Stimulated activated naive CD8-positive, alpha-beta T cell treated with anti-CD3 and anti-CD28 coated beads, Interleukin-15, Interleukin-2, amounts not matched to agents 100 U/mL and 50 U/mL, for 24 hours (primary cell): ENCODE measurements at places on chromosomes 16 and 17.

DNA sequence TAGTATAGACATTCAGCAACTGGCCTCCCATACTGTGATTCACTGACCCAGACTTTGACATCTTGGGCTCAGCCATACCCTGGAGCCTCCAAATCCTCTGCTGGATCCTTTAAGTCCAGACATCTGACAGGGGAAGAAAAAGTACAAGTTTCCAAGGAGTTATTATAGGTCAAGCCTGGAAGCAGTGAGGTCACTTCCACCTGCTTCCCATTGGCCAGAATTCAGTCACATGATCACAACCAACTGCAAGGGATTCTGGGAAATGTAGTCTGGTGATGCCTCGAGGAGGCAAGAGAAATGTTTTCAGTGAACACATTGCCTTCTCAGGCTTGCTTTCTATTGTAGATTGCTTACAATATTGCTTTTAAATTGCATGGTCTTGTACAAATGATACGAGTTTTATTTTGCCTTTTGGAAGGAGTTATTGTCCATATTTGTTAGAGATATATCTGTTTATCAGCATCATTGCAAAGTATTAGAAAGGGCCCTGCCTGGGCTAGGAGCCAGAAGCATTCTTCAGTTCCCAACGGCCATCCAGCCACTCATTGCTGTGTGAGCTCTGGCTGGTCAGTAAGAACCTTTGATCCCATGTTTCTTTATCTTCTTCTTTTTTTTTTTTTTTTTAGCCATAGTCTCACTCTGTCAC, 696.9 kb downstream of the WWOX start:
- DNase-seq, result peak; percentile 23

DNA sequence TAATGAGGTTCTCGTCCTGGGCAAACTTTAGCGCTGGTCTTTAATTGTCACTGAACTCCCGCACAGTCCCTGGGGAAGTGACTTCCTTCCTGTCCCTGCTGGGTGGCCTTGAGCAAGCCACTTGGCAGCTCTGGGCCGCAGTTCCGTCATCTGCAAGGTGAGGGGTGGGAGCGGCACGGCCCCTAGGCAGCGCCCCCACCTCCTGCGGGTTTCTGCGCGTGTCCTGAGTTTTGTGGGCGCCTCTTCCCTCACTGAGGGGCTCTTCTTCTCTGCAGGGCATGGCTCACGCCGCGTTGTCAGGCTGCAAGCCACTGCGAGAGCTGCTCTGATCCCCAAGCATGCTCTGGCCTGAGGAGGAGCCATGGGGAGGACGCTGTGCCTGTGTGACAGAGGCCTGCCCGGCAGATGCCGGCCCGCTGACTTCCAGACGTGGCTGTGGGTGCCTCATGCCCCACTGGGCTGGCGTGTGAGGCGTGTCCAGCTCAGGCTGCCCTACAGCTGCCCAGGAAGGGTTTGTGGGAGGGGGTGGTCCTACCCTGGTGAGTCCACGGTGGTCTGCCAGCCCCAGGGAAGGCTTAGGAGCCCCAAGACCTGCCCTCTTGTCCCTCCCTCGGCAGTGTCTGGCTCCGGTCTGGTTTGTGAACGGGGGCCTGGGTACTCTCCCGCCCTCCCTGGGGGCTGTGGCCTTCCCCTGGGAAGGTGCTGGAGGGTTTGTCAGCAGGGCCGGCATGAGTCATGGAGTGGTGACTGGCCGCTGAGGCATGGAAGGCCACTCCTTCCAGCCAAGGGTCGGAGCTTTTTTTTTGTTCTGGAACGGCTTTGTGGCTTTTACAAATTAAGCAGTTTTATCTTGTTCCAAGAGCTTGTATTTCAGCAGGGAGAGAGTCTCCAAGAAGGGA, 182.0 kb downstream of the SEC14L1 start:
- no peak for DNase-seq

GRCh38 chr16:85735225-85735635, 15.7 kb downstream of the C16orf74 start:
- DNase-seq, result peak; percentile 37

DNA sequence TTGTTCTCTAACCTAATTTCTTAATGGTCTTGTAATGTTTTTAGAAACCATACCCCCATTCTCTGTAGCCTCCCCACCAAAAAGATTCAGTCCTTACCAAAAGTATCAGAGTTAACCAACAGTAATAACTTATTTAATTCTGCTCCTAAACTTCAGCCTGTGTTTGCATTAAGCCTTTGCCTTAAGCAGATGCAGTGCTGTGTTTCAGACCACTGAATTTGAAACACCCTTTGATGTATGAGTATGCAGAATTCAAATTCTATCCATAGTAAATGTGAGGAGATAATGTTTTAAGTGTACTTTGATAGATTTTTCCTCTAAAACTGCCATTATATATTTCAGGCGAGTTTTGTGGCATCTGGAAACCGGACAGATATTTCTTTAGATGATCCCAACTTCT, 171.6 kb upstream of the RBL2 start:
- DNase-seq, result no peak

DNA sequence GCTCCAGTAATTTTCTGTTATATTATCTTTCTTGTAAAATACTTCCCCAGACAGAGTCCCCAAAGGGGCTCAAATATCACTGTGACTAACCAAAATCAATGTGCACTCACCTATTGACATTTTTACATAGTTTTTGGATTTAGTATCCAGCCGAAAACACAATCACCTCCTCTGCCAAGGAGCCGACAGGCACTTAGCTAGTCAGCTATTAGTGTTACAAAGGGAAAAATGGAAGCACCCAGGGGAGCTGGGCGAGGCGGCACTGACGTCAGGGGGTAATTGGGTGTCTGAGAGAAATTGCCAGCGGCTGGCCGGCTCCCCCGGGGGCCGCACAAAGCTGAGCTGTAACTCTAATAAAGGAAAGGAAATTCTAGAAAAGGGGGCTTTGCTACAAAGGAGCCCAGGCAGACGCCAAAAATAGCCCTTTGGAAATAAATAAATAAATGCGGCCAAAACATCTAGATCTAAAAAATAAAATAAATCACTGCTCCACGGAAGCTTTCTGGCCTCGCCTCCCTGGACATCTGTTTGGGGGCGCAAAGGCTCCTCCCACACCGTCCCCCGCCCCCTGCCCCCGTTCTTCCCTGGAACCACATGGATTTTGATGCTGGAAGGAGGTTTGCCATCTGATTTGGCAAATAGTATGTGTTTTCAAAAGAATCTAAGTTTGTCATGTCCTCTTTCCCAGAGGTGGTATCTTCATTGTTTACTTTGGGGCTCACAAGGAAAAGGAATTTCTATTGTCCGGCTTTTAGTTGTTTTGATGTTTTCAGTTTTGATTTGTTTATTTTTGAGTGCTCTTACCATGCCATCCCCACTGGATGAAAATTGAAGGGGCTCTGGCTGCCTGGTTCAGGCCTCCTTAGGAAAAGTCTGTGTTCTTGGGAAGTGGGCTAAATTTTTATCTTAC, 156.7 kb downstream of the ZNF423 start:
- DNase-seq, result no peak

DNA sequence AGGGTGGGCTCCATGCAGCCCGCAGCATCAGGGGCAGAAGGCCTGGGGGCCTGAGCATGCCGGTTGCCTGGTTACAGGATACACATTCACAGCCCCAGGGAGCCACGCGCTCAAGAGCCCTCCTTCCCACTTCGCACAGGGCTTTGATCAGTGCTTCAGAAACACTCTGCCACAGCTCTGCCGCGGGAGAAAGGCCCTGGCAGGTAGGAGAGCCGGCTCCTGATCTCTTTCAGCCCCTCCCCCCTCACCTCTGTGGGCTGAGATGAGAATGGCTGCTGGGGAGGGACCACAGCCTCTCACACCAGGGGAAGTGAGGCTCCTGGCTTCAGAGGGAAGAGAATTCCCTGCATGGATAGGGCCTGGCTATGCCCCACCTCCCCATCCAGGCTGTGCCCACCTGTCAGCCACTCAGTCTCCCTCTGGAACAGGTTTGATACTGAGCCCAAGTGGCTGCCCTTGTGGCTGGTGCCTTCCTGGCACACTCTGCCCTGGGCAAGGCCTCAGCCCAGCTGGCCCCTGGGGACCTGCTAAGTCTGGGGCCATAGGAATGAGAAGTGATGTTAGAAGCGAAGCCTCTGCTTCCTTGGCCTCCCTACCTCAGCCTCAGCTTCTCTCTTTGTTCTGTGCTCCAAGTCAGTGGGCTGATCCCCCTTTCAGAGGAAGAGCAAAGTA, 8.6 kb downstream of the DOK4 start:
- DNase-seq, result no peak

DNA sequence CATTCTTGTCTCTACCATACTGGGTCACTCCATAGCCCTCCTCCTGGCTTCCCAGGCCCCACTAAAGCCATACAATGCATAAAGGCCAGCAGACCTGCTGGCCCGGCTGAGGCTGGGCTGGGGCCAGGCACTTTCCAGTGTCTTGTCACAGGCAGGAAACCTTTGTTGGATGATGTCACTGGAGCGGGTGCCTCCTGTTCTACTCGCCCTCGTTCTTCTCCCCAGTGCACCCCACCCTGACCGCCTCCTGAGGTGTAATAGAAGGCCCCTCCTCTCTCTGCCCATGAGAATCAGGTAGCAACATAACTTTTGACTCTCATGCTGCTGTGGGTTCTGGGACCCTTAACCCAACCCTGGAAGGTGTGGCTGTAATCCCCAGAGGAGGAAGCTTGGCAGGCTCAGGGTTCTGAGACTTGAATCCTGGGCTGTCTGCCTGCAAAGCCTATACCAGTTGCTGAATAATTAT, 54.2 kb upstream of the IL34 start:
- no peak for DNase-seq

DNA sequence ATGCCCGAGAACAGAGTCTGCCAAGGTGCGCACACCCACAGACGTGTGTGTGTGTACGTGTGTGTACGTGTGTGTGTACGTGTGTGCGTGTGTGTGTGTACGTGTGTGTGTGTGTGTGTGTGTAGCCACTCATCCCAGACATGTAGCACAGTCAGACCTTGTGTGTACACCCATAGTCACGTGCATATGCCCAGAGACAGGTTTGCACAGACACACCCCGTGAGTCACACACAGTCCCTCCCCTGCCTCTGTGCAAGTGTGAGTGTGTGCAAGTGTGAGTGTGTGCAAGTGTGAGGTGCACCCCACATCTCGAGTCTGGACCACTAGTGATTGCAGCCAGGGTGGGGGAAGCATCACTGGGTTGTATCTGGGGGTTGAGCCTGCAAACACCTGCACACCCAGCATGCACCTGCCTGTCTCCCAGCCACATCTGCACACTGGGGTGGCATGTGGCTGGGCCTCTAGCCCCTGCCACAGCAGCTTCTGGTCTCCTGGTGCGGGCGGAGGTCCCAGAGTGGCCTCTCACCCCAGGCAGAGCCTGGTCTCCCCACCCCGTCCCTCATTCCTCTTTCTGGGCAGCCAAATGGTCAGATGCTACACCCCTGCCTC, 23.6 kb downstream of the BAHCC1 start:
- DNase-seq, result no peak

GRCh38 chr16:49854796-49855203, 1.1 kb downstream of the ZNF423 start:
- DNase-seq, result peak; percentile 21

- no peak for DNase-seq
Measured at GRCh38 chr17:55116440-55116914, 147.9 kb downstream of the STXBP4 start.

DNA sequence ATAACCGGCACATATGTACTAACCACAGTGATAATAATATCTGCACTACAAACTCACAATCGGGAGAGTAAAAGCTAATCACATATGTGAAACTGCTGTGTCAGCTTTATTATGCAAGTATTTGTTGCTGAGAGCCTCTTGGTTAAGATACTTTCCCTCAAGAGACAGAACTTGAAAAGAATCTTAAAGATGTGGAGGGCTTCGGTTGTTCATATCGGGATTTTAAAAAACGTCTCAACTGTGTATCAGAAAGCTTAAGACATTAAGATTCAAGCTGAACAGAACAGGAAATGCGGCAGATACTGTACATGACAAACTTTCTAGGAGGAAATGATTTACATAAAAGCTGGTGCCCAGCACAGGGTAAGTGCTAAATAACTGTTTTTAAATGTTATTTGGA, 27.5 kb upstream of the HLF start:
- no peak for DNase-seq

- no peak for DNase-seq
Measured at GRCh38 chr17:15922586-15922985, 22.3 kb upstream of the ADORA2B start.

DNA sequence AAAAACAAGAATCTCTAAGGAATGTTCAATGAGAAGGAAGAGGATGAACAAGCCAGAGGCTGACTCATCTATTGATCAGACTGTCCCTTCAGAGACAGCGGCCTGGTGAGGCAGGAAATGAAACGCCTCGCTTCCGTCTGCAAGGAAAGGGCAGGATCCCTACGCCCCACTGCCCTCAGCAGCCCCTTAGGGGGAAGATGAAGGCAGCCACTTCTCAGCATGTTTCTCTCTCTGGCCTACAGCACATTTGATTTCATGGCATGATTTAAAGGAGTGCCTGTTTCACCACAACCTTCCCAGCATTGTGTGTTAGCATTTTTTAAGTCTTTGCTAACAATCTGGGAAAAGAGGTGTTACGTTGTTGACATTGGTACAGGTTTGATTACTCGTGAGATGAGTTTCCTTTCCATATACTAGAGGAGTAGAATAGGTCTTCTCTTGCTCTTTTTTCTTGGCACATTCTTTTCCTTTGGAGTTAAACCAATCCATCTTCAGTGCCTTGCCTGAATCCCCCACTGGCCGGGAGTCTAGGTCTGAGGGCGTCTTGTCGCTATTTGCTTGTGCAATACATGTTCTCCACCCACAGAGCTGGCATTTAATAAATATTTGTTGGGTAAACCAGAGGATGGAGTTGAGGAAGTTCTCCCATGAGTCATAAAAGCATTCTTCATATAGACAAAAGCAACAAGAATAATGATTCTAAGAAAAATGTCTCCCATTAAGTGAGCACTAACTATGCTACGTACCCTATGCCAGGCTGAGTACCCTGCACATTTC, 47.4 kb downstream of the RBFOX3 start:
- no peak for DNase-seq

DNA sequence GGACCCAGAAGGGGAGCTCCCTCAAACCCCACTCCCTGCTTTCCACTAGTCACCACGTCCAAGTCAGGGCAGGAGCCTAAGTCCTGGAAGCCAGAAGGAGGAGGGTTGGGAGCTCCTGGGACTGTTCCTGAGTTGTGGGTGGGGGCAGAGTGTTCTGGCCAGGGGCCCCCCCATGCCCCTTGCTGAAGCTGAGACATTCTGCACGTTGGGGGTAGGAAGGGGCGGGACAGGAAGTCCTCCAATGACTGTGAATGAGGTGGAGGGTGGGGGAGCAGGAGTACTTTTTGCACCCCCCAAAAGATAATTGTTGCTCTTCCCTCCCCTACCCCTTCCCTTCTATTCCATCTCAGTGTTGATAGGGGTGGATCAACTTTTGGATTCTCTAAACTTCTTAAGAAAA, 21.4 kb upstream of the C17orf113 start:
- peak; percentile 31 for DNase-seq

GRCh38 chr17:81075307-81075706, 40.4 kb downstream of the BAIAP2 start:
- DNase-seq, result no peak

- no peak for DNase-seq
Measured at GRCh38 chr17:27954548-27955495, 61.7 kb upstream of the LYRM9 start.

- no peak for DNase-seq
Measured at GRCh38 chr17:50264263-50265113, 9.8 kb upstream of the TMEM92 start.

- peak; percentile 88 for DNase-seq
Measured at GRCh38 chr17:81959362-81960129, 1.4 kb downstream of the NOTUM start.
